GM23338 (cell line): ENCODE measurements at places on chromosomes 7 and 10. TPM values are rescaled to one million over a fixed set of nuclear protein-coding genes. Genes with fewer than 3 reads are reported as not detected.
A peak's percentile ranks its signal among the peaks of the same experiment; 100 is the strongest.

DNA sequence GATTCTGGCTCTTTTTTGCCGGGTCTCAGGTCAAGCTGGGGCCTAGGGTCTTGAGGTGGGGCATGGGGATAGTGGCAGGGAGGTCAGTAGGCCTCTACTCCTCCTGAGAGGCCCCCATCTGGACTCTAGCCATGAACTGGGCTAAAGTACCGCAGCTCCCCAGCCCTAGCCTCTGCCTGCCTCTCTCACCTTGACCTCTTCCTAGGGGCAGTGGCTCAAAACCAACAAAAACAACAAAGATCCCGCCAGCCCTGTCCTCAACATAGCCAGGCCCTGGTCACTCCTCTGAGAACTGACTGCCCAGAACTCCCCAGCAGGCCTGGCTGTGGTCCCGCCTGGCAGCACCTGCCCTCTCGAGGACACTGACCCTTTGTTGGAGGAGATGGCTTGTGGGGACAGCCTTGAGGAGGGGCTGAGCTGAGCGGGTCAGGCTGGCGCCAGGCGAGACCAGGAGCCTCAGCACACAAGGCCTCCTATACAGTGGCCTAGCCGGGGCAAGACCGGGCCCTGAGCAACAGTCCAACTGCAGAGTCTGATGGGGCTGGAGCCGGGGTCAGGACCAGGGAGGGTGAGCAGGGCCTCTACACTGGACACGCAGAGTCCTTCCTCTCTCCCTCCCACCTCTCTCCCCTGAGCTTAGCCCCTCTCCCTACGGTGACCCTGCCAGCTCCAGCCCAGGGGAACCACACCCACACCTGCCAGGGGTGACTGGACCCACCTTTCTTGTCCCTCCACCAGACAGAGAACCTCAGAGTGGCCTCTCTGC is 11.6 kb upstream of the PPIF start:
- H3K36me3 ChIP-seq: no peaks in the 10 kb centered on the region
- no peak overlapping the region for H3K27ac ChIP-seq
- no peaks in the 10 kb centered on the region for H3K27me3 ChIP-seq
- no peak overlapping the region for H3K4me3 ChIP-seq

The ECHDC3 gene
- polyA plus RNA-seq: 13.5 and 16.3 TPM in 2 replicates

The RNF133 gene
- polyA plus RNA-seq: not detected in 2 replicates

GRCh38 chr7:4724648-4725013 is 42.5 kb downstream of the FOXK1 start:
- H3K4me3 ChIP-seq: no peak overlapping the region
- DNase-seq: no peak
- H3K27ac ChIP-seq: no peak overlapping the region
- H3K27me3 ChIP-seq: no peaks in the 10 kb centered on the region
- H3K4me1 ChIP-seq: no peaks in the 10 kb centered on the region
- no peaks in the 10 kb centered on the region for H3K36me3 ChIP-seq

The WASHC2A gene
- 12.9 and 13.2 TPM in 2 replicates for polyA plus RNA-seq

GRCh38 chr10:114045136-114046086 is 1.7 kb downstream of the ADRB1 start:
- H3K4me1 ChIP-seq: peaks cover 6% of the 10 kb centered on the region; the same call in 1 of the 2 replicates
- no peaks in the 10 kb centered on the region for H3K36me3 ChIP-seq
- peak overlapping the region; percentile 51 for H3K4me3 ChIP-seq
- H3K27me3 ChIP-seq: peaks cover 82% of the 10 kb centered on the region
- no peak overlapping the region for H3K27ac ChIP-seq

- no peak overlapping the region for H3K4me3 ChIP-seq
- H3K27me3 ChIP-seq: no peaks in the 10 kb centered on the region
- peaks cover 13% of the 10 kb centered on the region for H3K4me1 ChIP-seq
- no peak overlapping the region for H3K27ac ChIP-seq
- DNase-seq: no peak
These were observed 167.4 kb downstream of the ARHGAP21 start for GRCh38 chr10:24556126-24556749.

- H3K4me3 ChIP-seq: no peak overlapping the region
- H3K4me1 ChIP-seq: peaks cover 13% of the 10 kb centered on the region; the same call in 1 of the 2 replicates
- no peaks in the 10 kb centered on the region for H3K36me3 ChIP-seq
- peaks cover 43% of the 10 kb centered on the region for H3K27me3 ChIP-seq
- H3K27ac ChIP-seq: no peak overlapping the region
These were observed 2.4 kb upstream of the EXOC6 start for GRCh38 chr10:92845921-92846320.

The SFTPA1 gene
- not detected in 2 replicates for polyA plus RNA-seq

The SLC18A3 gene
- polyA plus RNA-seq: 0.09 and 0.16 TPM in 2 replicates

The LIPM gene
- not detected in 2 replicates for polyA plus RNA-seq

- H3K4me3 ChIP-seq: no peak within 1 kb of the TSS
- peaks cover 24% of the 10 kb centered on the region for H3K4me1 ChIP-seq
- no peak for DNase-seq
- no peaks in the 10 kb centered on the region for H3K27me3 ChIP-seq
- H3K27ac ChIP-seq: no peak within 1 kb of the TSS
- no peaks in the 10 kb centered on the region for H3K36me3 ChIP-seq
These were observed at the start of gene FOXP2 for GRCh38 chr7:114414156-114415063. Gene FOXP2, plus strand, starts transcription at chr7:114414815. Its CDS starts 11,697 bp downstream, at chr7:114426512.

DNA sequence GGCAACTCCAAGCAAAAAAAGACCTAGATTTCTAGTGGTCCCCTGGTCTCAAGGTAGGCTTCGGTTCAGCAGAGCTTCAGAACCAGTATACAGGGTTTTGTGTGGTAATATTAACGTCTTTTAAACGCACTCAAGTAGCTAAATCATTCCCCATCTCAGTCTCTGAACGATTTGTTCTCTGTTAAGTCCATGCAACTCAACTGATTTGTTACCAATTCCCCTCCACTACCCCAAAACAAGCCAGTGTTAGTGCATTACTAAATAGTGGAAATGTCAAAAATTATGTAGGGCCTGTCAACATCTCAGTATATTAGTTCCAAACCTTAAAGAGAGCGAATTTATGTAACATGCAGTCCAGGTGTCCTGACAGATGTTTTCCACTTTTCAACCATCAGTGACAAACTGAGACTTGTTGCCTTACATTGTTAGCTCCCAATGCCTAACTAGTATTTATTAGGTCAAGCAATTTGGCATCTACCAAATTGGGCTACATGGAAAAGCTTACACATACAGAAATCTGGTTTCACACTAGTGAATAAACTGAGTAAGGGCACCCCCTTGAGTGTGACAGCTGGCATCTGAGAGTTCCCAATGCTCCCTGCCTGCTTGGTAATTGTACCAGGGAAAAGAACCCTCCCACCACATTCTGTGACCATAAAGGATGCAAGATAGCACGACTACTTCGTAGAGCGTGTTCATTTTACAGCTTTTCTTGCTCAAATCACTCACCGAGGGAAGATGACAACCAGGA is 12.2 kb downstream of the HNRNPA2B1 start:
- no peaks in the 10 kb centered on the region for H3K27me3 ChIP-seq
- H3K27ac ChIP-seq: peak overlapping the region; percentile 89
- no peak overlapping the region for H3K4me3 ChIP-seq
- peaks cover 44% of the 10 kb centered on the region for H3K36me3 ChIP-seq
- H3K4me1 ChIP-seq: no peaks in the 10 kb centered on the region; the same call in 1 of the 2 replicates
- peak; percentile 53 for DNase-seq

GRCh38 chr10:117993166-117993565 is 53.6 kb downstream of the RAB11FIP2 start:
- H3K27ac ChIP-seq: no peak overlapping the region; the same call in 1 of the 2 replicates
- no peaks in the 10 kb centered on the region for H3K27me3 ChIP-seq
- H3K4me3 ChIP-seq: no peak overlapping the region
- peak; percentile 16 for DNase-seq
- no peaks in the 10 kb centered on the region for H3K36me3 ChIP-seq

DNA sequence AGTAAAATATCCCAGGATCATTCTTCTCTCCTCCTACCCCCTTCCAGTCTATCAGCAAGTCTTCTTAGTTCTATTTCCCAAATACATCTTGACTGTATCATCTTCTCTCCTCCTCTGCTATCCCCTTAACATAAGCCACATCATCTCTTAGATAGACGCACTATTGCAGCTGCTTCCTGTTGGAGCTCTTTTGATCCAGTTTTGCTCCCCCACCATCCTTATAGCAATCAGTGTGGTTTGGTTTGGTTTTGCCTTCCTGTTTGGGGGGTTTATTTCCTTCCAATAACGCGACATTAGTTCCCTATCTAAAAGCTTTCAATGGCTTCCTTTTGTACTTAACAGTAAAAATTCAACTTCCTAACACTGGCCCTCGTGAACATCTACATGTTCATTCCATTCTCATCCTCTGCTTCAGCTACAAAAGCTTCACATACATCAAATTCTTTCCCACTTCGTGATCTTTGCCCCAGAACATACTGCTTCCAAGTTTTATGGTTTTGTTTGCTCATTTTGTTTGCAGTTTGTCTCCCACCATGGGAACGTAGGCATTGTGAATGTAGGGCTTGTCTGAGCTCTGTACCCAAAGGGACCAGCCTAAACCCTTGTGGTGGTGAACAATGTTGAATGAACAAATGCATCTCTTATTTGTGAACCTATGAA is 33.7 kb upstream of the PLXDC2 start:
- no peak overlapping the region for H3K27ac ChIP-seq
- no peaks in the 10 kb centered on the region for H3K27me3 ChIP-seq
- DNase-seq: no peak
- H3K4me1 ChIP-seq: no peaks in the 10 kb centered on the region; the same call in 1 of the 2 replicates

DNA sequence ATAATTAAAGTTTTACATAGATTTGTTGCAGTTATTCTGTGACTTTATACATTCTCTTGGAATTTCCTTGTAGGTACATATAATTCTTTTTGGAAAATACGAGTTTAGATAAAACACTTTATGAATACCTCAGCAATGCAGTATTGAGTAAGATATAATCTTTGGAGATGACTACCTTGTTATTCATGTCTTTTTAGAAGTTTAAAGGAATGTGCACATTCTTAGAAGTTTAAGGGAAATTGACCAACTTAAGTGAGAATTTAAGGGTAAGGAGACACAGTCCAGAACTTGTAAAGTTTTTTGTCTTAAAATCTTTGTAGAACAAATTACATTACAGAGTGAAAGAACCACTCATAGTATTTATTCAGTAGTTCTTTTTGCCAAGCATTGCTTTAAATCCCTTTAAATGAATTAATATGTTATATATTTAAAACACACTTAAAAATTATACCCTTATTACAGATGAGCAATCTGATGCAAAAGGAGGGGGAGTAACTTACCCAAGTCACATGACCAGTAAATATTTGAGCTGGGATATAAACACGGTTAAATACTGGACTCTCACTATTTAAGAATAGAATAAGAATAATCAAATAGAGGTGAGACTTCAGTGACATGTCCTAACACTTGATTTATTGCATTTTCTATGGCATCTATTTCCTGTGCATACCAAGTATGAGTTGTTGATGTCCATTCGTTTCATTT is 139.5 kb upstream of the FERD3L start:
- H3K4me3 ChIP-seq: no peak overlapping the region
- DNase-seq: no peak
- H3K27me3 ChIP-seq: no peaks in the 10 kb centered on the region
- no peak overlapping the region for H3K27ac ChIP-seq
- no peaks in the 10 kb centered on the region for H3K4me1 ChIP-seq

DNA sequence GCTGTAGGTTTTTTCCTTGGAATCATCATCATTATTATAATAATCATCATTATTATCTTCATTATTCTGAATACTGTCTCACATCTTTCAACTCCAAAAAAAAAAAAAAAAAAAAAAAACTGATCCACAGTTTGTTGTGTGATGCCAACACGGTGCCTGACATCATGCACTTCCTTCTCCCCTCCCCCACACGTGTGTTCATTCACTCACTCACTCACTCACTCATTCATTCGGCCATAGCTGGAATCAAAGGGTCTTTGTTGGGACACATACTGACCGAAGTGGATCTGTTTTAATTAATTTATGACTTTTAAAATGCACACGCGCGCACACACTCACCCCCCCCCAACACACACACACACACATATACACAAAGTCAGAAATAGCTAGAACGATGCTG is 177.8 kb downstream of the PIP4K2A start:
- DNase-seq: no peak
- H3K27ac ChIP-seq: no peak overlapping the region
- no peaks in the 10 kb centered on the region for H3K4me1 ChIP-seq
- H3K27me3 ChIP-seq: no peaks in the 10 kb centered on the region
- no peak overlapping the region for H3K4me3 ChIP-seq

The BET1 gene
- 58.8 and 69.2 TPM in 2 replicates for polyA plus RNA-seq

GRCh38 chr10:63164166-63164623 is 31.1 kb downstream of the NRBF2 start:
- no peaks in the 10 kb centered on the region for H3K27me3 ChIP-seq
- no peak for DNase-seq
- no peak overlapping the region for H3K27ac ChIP-seq

The TECTB gene
- not detected in 2 replicates for polyA plus RNA-seq

- H3K27ac ChIP-seq: no peak overlapping the region
- H3K4me3 ChIP-seq: no peak overlapping the region
- no peaks in the 10 kb centered on the region for H3K27me3 ChIP-seq
- no peaks in the 10 kb centered on the region; the same call in 1 of the 2 replicates for H3K4me1 ChIP-seq
- DNase-seq: no peak
These were observed 25.5 kb downstream of the FAM107B start for GRCh38 chr10:14749070-14749809.

The ATP6V0A4 gene
- 0.10 and 0.50 TPM in 2 replicates for polyA plus RNA-seq

- H3K27ac ChIP-seq: no peak overlapping the region
- peak; percentile 64 for DNase-seq
- H3K36me3 ChIP-seq: no peaks in the 10 kb centered on the region
These were observed 26.2 kb upstream of the EBLN1 start for GRCh38 chr10:22244001-22244400.

- H3K36me3 ChIP-seq: no peaks in the 10 kb centered on the region
- no peak overlapping the region for H3K4me3 ChIP-seq
- DNase-seq: no peak
These were observed 59.5 kb downstream of the LRRC18 start for GRCh38 chr10:48880016-48880705.

DNA sequence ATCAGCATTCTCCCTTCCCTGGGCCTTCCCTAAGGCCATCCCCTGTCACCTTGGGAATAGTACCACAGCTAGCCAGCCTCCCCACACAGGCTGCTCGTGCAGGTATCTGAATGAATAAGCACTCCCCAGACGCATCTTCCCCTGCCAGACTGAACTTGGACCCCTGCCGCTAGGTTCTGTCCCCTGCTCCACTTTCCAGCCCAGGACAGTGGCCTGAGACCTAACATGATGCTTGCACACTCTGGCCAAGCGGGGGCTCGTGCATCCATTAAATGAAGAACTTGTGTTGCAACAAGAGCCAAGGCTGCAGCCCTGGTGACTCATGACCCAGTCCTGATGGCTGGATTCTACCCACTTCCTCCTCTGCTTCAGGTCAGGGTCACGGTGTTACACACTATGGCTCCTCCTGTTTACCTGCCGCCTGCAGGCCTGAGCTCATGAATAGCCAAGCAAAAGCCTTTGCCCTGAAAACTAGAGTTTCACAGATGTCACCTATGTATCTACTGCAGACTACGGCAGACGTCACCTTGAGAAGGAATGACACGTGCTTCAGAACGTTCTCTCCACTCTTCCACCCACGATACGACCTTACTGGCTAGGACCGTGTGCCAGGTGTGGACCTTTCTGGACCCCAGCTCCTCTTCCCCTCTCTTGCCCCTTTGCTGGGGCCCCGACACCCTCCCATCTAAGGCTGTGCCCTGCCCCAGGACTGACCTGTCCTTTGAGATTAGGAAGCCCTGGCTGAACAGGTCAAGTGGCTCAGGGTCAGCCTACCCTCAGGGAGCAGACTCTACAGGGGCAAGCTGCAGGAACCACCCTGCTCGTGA is 6.5 kb downstream of the ASB13 start:
- peak; percentile 20 for DNase-seq
- no peak overlapping the region for H3K27ac ChIP-seq
- no peaks in the 10 kb centered on the region for H3K27me3 ChIP-seq
- H3K4me3 ChIP-seq: no peak overlapping the region
- H3K36me3 ChIP-seq: no peaks in the 10 kb centered on the region

The IGF2BP3 gene
- 47.1 and 52.0 TPM in 2 replicates for polyA plus RNA-seq

- DNase-seq: no peak
- peaks cover 12% of the 10 kb centered on the region; the same call in 1 of the 2 replicates for H3K36me3 ChIP-seq
- peaks cover 17% of the 10 kb centered on the region for H3K27me3 ChIP-seq
These were observed 4.6 kb downstream of the DCLRE1C start for GRCh38 chr10:14949291-14949690.
